ENCODE measurements at places on chromosomes 12 and 14. TPM values are rescaled to one million over a fixed set of nuclear protein-coding genes. Genes with fewer than 3 reads are reported as not detected.

DNA sequence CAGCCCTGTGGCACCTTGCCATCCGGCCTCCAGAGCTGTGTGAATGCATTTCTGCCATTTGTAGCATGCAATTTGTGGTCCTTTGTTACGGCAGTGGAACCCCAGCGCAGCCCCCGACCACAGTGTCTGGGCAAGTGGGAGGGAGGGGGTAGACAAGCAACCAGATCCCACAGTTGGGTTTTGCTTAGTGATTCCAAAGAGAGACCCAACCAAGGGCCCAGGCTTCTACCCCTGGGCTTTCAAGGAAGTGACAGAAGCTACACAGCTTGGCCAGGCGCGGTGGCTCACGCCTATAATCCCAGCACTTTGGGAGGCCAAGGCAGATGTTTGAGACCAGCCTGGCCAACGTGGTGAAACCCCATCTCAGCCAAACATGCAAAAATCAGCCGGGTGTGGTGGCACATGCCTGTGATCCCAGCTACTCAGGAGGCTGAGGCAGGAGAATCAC, 17.8 kb downstream of the ZBTB42 start:
- no peak for DNase-seq

TAS2R42 gene
- not detected for polyA plus RNA-seq

DNA sequence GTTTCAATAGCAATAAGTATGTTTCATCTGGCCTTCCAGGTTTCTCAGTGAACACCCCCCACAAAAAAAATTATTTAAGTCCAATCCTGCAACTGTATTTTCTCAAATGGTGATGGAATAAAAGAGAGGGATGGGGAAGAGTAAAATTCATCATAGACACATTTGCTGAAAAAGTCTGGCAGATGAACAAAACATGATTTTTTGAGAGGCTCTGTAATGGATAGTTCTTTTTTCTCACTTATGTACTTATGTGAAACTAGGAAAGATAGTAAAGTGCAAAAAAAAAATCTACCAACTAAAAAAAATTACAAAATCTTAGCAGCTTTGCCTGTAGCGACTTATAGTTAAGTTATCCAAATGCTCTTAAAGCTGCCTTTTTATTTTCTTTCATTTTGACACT, 412.4 kb downstream of the FOXG1 start:
- DNase-seq, result no peak

IFNG-AS1 gene
- polyA plus RNA-seq, result not detected

GRCh38 chr14:103207388-103208072, 84.3 kb downstream of the TNFAIP2 start:
- DNase-seq, result no peak

POTEG gene
- 0.07 TPM for polyA plus RNA-seq
